Left renal cortex interstitium (tissue), 4 donors: ENCODE measurements at places on chromosomes 13 and 19. TPM values are rescaled to one million over a fixed set of nuclear protein-coding genes. Genes with fewer than 3 reads are reported as not detected.

CD37 gene
- polyA plus RNA-seq, result 38.1 TPM

ZNF580 gene
- polyA plus RNA-seq, result 67.1 TPM

ZNF555 gene
- 14.3 TPM for polyA plus RNA-seq

ZNF772 gene
- polyA plus RNA-seq, result 21.5 TPM

KIR3DL1 gene
- not detected for polyA plus RNA-seq

FGF9 gene
- 12.4 TPM for polyA plus RNA-seq

GRCh38 chr13:26946684-26947343 is 186.2 kb upstream of the GPR12 start:
- DNase-seq, result no peak

GRCh38 chr19:12117201-12117970 is 22.8 kb downstream of the ZNF20 start:
- DNase-seq, result no peak

GRCh38 chr19:49763230-49763629 is at the start of gene TSKS:
Gene TSKS, minus strand, starts transcription at chr19:49763306. Its CDS starts 59 bp downstream, at chr19:49763247.
- no peak for DNase-seq

GRCh38 chr19:29714371-29714952 is 599 bp downstream of the C19orf12 start:
- no peak for DNase-seq

GRCh38 chr13:32025730-32026129 is 5.8 kb upstream of the FRY start:
- no peak for DNase-seq

DNA sequence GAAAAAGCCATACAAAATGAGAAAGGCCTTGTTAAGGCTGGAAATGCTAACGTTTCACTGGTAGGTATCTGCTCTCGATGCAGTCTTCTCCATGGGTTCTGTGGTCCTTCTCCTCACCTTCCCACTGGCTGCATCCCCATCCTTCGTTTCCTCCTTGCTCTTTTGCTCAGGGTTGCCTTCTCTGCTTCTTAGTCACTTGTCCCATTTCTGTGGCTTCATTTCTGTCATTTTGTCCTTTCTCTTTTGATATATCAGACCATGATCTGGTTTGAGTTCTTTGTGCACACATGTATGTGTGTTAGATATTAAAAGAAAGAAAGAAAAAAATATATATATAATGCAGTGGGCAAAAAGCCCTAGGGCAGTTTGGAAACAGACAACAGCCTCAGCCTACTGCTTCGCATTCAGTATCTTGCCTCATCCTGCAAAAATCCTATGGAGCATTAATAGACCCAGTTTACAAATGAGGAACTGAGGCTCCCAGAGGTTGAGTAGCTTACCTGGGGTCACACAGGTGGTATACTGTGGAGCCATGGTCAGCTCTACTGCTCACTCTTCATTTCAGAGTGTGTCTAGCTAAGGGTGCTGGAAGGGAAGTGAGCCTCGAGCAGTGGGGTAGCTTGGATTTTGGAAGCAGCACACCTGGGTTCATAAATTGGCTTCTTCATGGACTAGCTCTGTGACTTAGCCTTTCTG is 57.6 kb upstream of the MEDAG start:
- DNase-seq, result no peak

- DNase-seq, result no peak
Observed at GRCh38 chr13:20676213-20676612, 27.3 kb upstream of the IL17D start.

- DNase-seq, result no peak
Observed at GRCh38 chr13:76446191-76446590, 440.0 kb downstream of the KCTD12 start.

DNA sequence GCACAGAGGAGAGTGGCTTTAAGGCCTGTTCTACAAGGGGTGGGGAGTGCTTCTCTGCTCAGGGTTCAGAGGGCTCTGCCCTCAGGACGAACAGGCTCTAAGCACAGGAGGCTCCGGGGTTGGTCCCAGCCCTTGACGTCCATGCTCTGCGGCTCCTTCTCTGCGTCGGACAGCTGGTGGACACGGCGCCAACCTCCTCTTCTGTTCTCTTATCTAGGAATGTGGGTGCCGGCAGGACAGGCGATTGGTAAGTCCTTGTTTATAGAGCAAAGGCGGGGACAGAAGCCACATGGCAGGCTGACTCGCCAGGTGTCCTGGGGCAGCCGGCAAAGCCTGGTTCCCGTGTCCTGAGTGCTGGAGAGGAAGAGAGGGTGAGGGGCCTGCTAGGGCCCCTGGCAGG is 8.4 kb upstream of the RPS15 start:
- DNase-seq, result no peak

DNA sequence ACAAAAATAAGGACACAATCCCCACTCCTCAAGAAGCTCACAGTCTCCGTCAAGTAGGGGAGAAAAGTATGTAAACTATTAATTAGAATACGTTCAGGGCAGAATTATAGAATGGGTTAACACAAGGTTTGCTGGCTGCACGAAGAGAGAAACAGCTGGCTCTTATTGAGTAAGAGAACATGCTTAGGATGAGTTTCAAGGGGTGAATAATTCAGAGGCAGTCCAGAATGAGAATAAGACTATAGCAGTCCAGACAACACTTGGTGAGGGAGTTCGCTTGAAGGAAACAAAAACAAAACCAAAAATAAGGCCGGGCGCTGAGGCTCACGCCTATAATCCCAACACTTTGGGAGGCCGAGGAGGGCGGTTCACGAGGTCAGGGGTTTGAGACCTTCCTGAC is 61.9 kb downstream of the THSD1 start:
- DNase-seq, result no peak

GRCh38 chr19:3276341-3276799 is 51.9 kb downstream of the CELF5 start:
- DNase-seq, result no peak

GRCh38 chr19:317710-318508 is 26.7 kb downstream of the MIER2 start:
- DNase-seq, result no peak

- no peak for DNase-seq
Observed at GRCh38 chr13:112688560-112689302, 1.1 kb upstream of the ATP11A start.

- DNase-seq, result no peak
Observed at GRCh38 chr13:99119656-99120055, 81.0 kb upstream of the UBAC2 start.
